ENCODE measurements at places on chromosomes 13 and 19. TPM values are rescaled to one million over a fixed set of nuclear protein-coding genes. Genes with fewer than 3 reads are reported as not detected.

Gene SCN1B
- 1.1 TPM for total RNA-seq

Gene CBLC
- total RNA-seq, result 37.7 TPM

DNA sequence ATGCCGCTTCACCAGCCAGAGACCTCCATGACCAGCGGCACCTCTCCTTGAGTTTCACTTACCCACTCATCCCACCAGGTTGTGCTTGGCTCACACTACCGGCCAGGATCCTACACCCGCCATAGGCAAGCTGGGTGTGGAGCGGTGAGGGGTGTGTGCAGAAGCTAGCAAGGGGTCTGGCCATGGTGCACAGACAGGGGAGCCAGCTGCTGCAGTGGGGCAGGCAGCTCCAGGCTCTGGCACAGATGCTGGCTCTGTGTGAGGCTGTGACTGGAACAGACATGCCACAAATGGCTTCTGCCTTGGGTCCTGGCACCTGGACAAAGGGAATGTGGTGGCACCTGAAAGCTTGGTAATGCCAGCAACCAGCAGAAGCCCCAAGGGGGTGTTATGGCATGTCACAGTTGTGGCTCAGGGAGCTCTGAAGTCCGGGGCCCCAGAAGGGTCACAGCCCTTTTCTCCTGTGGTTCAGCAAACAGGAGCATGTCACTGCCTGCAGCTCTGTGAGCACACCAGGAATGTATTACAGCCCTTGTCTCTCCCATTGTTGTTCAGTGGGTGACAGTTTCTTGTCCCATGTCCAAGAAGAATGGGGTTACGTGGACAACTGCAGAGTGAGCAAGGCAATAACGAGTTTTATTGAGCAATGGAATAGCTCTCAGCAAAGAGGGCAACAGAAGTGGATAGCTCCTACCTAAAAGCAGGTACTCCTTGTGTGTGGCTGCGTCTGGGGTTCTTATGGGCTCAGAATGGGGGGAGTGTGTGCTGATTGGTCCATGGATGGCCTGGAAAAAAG lies 2791.0 kb upstream of the PCDH20 start:
- no peak for DNase-seq

DNA sequence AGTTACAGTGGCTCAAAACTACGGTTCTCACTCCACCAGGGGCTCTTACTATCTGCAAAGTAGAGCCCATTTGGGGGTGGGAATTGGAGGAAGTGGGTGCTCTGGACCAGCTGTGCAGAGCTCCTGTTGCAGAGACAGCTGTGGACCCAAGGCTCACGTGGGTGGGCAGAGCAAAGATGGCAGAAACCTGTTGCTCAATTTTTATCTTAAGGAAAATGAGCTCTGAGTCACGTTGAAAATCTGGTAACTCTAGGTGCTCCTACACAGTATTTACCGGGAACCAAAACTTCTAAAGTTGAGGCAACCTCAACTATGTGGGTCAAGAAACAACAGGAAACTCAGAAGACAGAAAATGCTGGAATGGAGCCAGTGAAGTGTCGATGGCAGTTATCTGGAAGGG lies 30.2 kb upstream of the SLC15A1 start:
- DNase-seq, result no peak

DNA sequence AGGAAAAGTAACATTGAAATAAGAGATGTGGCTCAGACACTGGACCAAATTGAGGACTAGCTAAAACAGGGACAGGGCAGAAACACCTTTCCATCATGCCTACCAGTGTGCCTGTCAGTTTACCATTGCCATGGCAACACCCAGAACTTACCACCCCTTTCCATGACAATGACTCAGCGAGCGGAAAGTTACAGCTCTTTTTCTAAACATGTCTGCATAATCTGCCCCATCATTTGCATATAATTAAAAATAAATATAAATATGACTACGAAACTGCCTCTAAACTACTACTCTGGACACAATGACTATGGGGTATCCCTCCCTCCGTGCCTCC lies 96.0 kb downstream of the UBL3 start:
- DNase-seq, result no peak

Measured in type B pancreatic cell (in vitro differentiated cells).